NCI-H69 (cell line): ENCODE measurements at places on chromosomes 3 and 15.

DNA sequence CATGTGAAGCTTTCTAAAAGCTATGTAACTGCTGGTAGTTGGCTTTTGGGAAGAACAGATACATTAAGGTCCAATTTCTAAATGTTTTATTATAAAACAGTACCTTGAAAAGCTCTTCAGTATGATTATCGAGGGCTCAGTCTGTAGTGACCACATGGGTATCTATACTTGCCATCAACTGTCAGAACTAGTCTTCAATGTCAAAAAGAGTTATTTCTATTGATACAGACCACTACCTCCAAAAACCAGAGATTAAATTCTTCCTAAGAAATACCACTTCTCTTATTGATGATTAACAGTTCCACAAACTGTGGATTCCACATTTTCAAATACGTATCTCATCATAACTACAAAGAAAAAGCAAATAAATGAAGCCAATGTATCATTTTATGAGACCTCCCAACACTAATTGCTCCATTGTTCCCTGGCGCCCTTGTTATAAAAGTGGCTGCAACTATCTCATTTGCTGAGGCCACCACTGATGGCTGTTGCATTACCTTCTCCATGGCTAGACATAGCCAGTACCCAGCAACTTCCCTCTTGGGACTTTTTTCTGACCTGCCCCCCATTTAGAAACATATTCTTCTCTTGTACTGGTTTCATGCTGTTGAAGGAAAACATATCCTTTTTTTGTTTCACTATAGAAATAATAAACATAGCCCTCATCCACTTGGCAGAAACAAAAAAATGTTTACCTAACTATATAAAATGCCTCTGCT, 33.9 kb upstream of the MBNL1 start:
- peak; percentile 1 for DNase-seq

- DNase-seq: no peak
Observed at GRCh38 chr3:13041113-13041776, 32.0 kb downstream of the IQSEC1 start.

DNA sequence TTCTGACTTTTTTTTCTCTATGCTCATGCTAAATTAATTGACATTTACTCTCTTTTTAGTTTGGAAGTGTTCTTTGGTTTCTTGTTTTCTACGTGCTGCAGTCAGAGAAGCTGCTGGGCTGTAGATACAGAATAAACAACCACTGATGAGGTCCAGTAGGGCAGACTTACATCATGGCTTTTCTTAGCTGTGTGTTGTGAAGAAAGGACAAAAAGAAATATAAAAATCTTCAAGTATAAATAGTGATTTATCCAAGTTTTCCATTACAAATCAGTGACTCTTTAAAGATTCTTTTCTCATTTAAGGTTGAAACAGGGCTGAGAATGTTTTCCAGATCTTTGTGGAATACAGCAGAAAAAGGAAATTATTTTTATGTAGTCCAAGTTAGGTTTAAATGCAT, 122.2 kb downstream of the CMSS1 start:
- no peak for DNase-seq

DNA sequence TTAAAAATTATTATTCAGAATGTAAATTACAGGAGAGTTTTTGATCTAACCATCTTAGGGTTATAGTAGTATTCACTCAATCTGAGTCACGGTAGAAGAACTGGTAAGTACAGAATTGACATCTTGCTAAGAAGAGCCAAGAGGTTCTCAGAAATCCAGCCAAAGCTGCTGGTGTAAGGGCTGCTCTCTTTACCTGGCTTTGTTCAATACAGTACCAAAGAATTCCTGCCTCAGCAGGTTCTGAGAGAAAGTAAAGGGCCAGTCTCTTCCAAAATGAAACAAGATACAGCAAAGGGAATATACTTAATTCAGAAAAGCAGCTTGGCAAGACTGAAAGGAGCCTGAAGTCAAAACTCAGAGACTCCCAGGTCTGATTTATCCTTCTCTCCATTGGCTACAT, 193.1 kb downstream of the TNIK start:
- no peak for DNase-seq

- no peak for DNase-seq
Observed at GRCh38 chr15:53786401-53786800, 26.9 kb upstream of the WDR72 start.

DNA sequence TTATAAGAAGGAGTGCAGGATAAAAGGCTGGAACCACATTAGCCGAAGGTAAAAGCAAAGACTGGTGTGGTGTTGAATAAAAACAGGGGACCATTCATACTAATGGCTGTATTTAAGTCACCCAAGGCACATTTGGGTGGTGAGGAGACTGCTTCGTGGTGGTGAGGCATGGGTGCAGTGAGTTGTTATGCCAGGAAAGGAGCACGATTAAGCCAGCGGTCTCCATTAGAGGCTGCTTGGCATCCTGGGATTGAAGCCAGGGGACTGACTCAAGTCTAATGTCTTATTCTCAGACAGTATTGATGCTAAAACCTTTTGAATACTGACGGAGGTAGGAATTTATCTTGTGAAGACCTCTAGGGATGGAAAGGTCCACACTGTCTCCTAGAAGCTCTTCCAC, 21.9 kb downstream of the FEM1B start:
- DNase-seq: no peak

GRCh38 chr15:100775581-100776185, 103.9 kb upstream of the ALDH1A3 start:
- no peak for DNase-seq

GRCh38 chr15:96565266-96565665, 234.8 kb downstream of the NR2F2 start:
- no peak for DNase-seq
